ENCODE measurements at places on chromosomes 6 and 20. TPM values are rescaled to one million over a fixed set of nuclear protein-coding genes. Genes with fewer than 3 reads are reported as not detected.

Gene C20orf202
- total RNA-seq = under 0.01 TPM

Gene ARFGEF2
- 30.8 TPM for total RNA-seq

Gene ENPP3
- 0.26 TPM for total RNA-seq

Gene HLA-DOA
- total RNA-seq = not detected

Gene RAET1G
- total RNA-seq = 3.3 TPM

Gene OR12D3
- total RNA-seq = not detected

Gene PRR18
- not detected for total RNA-seq

Gene PRSS35
- 6.8 TPM for total RNA-seq

Data from fibroblast of lung (primary cell).